A673 (cell line): ENCODE measurements at places on chromosomes 7 and 10.
A peak's percentile ranks its signal among the peaks of the same experiment; 100 is the strongest.

GRCh38 chr7:97078023-97078969, 39.2 kb upstream of the SDHAF3 start:
- no peak for DNase-seq

- DNase-seq, result no peak
Measured at GRCh38 chr10:8023321-8023720, 31.2 kb upstream of the GATA3 start.

- peak; percentile 63 for DNase-seq
Measured at GRCh38 chr7:140541513-140542227, 62.4 kb upstream of the MKRN1 start.

DNA sequence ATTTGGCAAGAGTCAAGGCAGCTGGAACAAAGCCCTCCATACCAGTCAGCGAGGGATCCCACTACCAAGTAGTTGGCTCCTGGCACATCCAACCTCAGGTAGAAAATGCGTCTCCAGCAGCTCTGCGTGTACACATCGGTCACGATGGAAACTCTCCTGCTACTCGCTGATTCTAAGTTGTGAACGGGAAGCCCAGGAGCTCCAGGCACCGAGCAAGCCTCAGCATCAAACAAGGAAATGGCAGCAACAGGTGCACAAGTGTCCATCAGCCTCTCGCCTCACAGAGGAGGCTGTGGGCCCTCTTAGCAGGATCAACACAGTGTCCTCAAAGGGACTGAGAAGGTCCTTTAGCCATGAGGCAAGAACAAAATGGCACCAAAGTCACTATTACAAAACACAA, 127.0 kb downstream of the TCERG1L start:
- DNase-seq, result no peak

DNA sequence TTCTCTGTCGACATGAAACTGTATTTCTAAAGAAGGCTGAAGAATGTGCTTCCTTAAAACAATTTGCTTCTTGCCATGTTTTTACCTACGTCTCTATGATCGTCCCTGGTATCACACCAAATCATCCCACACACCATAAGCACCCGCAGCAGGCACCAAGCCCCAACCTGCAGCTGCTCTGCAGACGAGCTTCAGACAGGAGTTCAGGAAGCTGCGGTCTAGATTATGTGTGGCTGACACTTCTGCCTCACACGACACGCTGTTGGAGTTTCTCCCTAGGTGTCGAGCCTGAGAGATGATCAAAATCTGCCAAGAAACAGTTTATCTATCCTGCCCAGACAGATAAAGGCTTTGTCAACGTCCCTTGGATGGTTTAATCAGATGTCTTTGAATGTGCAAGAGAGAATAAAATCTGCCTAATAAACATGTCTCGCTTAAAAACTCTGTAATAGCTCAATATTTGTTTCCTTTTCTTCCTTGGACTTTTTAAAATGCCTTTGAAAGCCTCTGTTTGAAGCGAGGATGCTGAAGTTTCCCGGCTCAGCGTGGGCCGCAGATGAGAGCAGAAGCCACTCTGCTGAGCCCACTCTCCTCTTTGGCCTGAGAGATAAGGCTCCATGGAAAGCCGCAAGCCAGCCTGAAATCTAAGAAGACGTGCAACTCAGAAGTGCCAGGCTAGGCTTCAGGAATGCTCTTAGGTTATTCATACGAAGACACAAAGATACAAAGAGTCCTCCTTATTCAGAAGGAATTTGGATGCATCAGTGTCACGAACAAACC, 158.3 kb upstream of the PFKP start:
- DNase-seq, result no peak

DNA sequence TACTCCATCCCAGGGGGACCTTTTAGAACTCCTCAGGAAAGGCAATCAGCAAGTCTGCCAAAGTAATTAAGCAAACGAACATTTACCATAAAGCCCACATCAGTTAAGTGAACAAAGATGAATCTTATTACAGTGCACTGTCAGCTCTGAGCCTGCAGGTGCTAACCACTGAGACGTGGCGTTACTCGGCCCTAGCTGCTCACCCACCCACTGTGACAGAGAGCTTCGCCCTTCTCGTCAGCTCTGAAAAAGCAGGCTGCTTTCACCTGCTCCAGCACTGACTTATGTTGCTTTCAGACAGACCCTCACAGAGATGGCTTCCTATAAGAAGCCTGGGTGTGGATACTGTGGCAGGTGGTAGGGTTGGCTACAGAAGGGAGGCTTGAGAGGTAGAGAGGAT, 57.7 kb upstream of the KCNIP2 start:
- no peak for DNase-seq

DNA sequence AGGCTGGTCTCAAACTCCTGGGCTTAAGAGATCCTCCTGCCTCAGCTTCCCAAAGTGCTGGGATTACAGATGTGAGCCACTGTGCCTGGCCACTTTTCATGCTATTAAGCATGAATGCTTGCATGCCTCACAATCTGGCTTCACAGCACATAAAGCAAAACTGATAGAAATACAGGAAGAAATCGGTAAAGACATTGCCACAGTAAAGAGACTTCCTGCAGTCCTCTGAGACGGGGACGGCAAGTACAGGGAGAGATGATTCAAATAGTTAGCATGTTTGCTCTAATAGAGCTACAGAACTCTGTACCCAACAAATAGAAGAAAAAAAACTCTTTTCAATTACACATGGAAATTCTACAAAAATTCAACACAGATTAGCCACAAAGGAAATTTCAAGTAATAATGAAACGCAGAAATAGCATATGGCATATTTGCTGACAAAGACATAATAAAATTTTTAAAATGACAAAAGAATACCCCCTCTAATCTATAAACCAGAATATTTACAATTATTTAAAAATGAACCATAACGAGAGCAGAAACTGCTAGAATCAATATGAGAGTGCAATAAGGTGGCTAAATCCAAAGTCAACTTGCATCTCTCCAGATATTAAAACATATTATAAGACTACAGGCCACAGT, 32.3 kb downstream of the CARD11 start:
- DNase-seq, result no peak

- no peak for DNase-seq
Measured at GRCh38 chr7:138188290-138188858, 112.1 kb downstream of the AKR1D1 start.

DNA sequence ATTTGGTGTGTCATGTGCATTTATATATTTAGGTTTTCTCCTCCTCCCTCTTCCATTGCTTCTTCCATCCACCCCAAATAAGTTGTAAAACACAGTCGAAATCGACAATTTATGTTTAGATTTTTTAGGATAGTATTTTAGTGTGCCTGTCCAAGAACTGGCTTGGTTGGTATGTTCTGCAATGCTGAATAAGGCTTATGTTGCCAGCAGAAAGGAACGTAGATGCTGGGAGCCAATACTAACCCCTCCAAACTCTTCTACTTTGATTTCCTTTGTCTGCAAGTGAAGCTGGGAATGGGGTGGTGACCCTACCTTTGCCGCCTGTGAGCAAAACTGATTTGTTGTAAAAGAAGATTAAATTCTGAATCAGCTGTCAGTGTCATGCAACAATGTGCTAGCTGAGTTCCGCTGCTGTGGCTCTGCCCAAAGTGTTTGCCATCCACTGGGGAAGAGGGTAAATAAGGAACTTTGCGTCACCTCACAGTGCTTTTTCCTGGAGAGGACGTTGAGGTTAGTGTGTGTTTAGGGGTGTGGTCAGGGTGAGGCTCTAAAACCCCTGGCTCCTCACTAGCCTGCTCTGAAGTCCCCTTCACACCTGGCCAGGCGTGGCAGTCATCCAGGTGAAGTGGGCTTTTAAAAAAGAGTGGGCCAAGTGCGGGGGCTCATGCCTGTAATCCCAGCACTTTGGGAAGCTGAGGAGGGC, 44.4 kb downstream of the TACC2 start:
- DNase-seq, result no peak

- DNase-seq, result no peak
Measured at GRCh38 chr10:12406764-12407400, 57.5 kb downstream of the CAMK1D start.

DNA sequence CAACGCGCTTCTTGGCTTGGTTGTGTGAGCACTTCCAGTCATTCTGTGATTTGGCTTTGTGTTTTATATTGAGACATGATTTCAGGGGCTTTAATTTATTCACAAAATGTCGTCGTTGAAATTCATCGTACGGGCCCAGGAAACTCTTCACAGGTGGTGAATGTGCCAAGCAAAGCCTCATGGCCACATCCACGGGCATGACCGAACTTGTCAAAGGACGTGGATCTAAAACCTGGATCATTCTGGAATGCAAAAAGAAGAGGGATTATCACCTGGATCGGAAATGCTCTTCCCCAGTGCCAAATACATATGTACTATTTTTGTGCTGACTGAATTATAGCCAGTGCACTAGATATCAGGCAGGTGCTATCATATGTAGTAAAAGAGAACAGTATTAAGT, 2.2 kb downstream of the PPP1R3C start:
- no peak for DNase-seq

GRCh38 chr10:24120646-24121045, 88.3 kb upstream of the KIAA1217 start:
- no peak for DNase-seq

- no peak for DNase-seq
Measured at GRCh38 chr10:125878957-125879835, 1.9 kb downstream of the DHX32 start.

DNA sequence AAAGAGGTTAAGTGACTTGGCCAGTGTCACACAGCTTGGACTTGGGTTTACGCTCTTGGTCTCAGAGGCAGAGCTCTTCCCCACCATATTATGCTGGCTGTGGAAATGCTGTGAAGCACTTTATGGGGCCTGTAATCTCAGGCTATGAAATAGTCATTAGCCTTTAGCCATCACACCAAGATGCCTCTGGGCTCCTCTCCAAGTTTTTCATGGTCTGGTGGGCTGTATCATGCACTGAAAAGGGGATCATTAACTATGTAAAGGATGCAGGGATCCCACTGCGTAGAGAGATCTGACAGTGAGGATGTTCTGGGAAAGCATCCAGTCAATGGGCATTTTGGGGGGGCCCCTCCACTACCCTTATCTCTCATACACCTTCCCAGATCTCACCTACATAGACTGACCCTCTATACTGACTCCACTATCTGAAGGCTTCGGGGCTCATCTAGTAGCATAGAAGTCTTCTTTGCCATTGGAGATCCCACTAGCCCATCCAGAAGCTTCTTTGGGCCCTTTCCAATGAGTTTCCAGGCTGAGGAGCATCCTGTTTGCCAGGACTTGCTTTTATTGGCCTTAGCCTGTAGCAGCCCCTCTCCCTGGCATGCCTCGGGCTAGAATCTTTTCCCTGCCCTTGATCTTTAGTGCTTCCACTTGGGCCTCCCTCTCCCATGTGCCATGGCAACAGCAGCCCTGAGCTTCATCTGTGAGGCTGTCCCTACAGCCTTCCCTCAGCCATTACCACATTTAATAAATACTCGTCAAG, 19.6 kb downstream of the FRMPD2 start:
- peak; percentile 76 for DNase-seq

GRCh38 chr7:48245751-48246472, 74.7 kb downstream of the ABCA13 start:
- DNase-seq, result no peak

DNA sequence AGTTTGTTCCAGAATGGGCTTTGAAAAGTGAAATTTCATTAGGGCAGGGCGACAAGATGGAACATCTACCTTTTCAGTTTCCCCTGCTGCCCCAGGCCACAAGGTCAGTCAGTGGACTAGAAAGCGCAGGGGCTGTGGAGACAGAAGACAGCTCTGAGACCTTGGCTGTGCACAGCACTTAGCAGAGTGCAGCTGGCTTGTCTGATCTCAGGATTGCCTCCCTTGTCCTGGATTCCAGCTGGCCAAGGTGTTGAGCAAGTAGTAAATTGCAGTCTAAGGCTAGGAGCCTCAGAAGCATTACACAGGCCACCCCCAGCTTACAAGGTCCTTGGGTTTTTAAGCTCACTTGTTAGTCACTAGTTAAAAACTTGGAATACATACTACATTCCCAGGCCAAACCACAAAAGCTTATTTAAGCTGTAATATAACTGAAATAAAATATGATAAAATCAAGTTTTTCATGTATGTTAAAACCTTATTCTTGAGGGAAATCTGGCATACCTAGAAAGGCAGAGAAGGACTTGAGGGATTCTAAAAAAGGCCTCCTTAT, 67.3 kb upstream of the NPY start:
- no peak for DNase-seq

DNA sequence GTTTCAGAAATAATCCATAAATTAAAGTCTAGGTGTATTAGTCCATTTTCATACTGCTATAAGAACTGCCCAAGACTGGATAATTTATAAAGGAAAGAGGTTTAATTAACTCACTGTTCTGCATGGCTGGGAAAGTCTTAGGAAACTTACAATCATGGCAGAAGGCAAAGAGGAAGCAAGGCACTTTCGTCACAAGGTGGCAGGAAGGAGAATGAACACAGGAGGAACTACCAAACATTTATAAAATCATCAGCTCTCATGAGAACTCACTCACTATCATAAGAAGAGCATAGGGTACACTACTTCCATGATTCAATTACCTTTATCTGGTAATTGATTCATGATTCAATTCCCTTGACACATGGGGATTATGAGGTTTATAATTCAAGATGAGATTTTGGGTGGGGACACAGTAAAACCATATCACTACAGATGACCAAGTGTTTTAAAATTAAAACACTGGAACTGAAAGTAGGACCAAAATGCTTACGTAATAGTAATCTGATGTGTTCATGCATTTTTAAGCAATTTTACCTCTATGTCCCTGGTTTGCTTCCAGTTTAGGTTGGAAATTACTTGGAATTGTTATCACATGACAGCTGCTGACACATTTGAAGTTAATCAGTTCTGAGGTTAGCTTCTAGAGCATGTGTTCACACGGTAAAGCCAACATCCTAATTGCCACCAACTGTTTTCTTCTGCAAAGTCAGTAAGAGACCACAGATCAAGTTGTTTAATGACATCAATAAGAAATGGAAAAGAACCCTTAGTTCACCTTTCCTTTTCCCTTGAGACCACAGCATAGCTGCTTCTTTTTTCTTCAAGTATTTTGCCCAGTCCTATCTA, 48.4 kb upstream of the SEMA3C start:
- DNase-seq, result no peak

DNA sequence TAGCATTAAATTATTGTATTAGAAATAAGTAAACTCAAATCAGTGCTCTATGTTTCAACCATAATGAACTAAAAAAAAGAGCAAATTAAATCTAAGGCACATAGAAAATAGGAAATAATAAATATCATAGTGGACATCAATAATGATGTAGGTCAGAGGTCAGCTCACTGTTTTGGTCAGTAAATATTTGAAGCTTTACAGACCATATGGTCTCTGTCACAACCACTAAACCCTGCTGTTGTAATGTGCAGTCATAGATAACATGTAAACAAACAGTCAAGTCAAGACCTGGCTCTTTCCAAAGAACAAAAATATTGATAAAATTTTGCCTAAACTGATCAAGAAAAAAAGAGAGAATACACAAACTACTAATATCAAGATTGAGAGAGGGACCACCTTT, 615.0 kb downstream of the SH2D4B start:
- DNase-seq, result no peak

- DNase-seq, result no peak
Measured at GRCh38 chr7:68408873-68409272, 1189.4 kb upstream of the AUTS2 start.

- DNase-seq, result no peak
Measured at GRCh38 chr7:21986096-21986495, 40.4 kb upstream of the CDCA7L start.
